Activated T-helper 1 cell treated with anti-CD3 and anti-CD28 coated beads, Interleukin-12 subunit alpha, Interleukin-12 subunit beta, Interleukin-2, Interleukin-4 antibody, amounts not matched to agents 30 ng/mL and 10 ng/mL and 1 ng/mL, durations not matched to agents 14 hours and 24 hours and 36 hours (primary cell): ENCODE measurements at places on chromosomes 7 and 10.

- DNase-seq, result no peak
Measured at GRCh38 chr10:112246-112645, 23.0 kb upstream of the ZMYND11 start.

DNA sequence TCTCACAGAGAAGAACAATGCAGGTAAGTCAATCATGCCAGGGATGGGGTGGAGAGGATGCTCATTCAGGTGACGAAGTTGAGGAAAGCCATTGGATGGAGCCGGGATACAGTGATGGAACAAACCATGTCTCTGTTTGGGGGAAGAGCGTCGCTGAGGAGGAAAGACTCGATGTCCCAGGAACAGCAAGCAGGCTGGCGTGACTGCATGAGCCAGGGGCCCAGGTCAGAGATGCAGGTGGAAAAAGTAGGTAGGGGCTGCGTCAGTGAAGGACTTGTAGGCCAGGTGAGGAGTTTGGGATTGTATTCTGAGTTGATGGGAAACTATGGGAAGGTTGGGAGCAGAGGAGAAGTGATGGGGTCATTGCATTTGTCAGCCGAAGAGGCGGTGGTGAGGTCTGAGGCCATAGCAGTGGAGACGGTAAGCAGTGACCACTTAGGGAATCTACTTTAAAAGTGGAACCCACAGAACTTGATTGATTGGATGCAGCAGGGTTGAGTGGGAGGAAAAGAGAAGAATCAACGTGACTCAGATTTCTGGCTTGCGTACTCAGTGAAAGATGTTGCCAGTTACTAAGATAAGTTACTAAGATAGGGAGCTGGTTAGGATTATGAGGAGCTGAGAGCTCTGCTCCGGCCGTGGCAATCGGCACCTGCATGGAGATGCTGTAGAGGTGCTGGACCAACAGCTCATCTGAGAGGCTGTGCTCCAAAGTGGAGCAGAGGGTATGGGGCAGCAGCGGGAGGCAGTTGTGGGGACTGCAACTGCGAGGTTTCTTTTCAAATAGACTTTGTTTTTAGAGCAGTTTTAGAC is 12.5 kb upstream of the IL2RA start:
- no peak for DNase-seq

DNA sequence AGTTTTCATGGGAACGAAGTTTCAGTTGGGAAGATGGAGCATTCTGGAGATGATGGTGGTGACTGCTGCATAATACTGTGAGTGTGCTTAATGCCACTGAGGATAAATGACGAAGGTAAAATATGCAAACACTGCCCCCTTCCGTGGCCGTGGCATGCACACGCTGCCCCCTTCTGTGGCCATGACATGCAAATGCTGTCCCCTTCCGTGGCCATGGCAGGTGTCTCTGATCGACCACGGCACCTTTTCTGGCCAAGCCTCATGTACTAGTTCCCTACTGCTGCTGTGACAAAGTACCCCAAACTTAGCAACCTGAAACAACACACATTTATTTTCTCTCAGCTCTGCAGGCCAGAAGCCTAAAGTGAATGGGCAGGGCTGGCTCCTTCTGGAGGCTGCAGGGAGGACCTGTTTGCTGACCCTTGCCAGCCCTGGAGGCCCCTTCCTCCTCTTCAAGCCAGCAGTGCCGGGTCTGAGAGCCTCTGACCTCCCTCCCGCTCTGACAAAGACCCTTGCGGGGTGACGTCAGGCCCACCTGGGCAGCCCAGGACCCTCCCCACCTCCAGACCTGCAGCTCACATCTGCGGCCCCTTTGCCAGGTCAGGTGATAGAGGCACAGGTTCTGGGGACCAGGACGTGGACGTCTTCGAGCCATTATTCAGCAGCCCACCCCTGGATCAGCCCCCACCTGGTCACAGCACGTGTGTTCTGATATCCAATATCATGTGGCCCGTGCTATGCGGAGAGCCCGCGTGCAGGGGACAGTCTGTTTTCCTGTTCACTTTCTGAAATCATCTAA is 82.0 kb downstream of the MICALL2 start:
- no peak for DNase-seq

- no peak for DNase-seq
Measured at GRCh38 chr7:147412782-147413556, 1177.6 kb upstream of the C7orf33 start.

DNA sequence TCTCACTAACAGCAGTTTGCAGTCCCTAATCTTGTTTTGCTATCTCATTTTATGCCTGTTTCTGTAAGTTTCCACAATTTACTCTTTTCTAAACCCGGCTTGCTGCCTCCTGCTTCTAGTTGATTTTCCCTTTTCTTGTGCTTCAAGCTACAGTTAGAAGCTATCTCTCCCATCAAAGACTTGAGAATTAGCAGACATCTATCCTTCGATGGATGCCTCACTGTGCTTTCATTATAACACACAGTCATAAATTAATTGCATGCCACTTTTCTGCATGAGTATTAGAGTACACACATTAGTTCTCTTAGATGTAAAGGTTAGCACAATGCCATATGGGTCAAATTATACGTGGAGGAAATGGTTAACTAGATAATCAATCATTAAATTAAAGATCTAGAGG is 48.7 kb downstream of the SEMA3A start:
- no peak for DNase-seq

DNA sequence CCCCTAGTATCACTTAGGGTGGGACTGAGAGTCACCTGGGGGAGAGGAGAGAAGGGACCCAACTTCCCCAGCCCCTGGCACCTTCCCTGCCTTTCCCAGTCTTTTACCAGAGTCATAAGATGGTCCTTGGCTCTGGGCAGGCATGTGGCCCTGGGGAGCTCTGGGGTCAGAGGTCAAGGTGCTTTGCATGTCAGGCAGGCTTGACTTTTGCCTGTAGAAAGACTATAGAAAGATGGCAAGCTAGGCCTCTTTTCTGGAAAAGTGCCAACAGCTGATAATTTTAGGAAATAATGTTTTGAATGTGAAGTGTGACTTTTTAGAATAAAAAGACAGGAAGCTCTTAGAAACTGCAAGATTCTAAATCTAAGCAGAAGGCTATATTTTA is 67.5 kb downstream of the MKI67 start:
- DNase-seq, result no peak

- no peak for DNase-seq
Measured at GRCh38 chr10:60048091-60048501, 141.7 kb upstream of the CCDC6 start.

DNA sequence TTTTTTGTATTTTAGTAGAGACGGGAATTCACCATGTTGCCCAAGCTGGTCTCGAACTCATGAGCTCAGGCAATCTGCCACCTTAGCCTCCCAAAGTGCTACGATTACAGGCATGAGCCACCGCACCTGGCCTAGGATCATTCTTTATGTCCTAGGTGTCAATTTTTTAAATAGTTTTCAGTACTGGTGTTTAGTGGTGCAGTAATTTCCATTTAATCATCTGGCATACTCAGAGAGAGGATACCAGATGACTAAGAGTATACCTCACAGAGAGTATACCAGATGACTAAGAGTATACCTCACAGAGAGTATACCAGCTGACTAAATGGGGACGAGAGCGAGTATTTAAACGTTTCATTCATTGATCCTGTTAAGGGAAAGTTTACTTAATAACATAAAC is 37.3 kb upstream of the TMEM248 start:
- DNase-seq, result no peak

GRCh38 chr10:29438271-29438670 is 149.4 kb downstream of the LYZL1 start:
- no peak for DNase-seq

GRCh38 chr10:14553448-14553847 is 221.2 kb downstream of the FAM107B start:
- DNase-seq, result no peak

DNA sequence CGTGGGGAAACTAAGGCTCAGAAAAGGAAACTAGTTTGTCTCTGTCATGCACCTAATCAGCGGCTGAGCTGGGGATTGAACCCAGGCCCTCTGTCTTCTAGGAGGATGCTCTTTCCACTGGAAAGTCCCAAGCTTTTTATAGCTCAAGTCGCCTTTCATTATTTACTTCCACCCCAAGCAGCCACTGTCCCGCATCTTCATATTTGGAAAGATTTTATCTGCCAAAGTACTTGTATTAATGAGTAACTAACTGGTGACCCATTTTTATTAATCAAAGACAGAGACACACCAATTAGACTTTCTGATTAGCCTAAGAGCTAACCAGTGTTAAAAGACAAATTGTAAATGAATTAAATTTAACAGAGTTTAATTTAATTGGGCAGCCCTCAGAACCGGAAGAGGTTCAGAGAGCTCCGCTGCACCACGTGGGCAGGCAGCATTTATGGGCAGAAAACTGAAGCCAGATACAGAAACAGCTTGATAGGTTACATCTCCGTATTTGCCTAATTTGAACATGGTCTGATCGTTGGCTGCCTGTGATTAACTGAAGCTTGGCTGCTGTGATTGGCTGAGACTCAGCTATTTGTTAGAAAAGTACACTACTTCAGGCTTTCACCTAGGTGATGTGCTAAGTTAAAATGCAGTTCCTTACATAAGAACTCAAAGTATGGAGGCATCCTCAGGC is 78.5 kb upstream of the PDCD4 start:
- no peak for DNase-seq

DNA sequence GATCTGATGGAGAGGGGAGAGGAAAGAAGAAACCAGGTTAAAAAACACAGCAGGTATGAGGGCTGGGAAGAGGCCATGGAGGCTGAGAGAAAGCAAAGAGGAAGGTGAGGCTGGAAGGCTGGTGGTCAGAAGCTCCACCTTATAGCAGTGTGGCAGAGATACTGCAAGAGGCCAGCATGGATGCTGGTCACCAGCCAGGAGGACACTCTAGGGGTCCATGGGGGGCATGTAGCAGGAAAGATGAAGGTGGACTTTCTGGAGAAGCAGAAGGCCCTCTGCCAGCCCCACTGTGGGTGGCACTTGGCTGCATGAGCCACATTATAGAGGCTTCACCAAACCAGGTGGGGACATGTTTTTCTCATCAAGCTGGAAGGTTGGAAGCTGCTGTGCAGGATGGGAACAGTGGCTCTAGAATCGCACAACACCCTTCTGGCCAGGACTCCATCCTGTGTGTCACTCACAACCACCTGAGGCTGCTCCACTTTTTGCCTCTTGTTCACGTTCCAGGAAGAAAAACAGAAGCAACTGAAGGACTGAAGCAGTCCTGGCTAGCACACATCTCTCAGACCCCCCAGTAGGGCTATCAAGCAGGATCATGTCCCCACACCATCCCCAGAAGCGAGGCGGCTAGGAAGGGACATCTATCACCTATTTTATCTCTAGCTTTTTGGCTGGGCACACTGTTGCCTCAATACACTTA is 587.5 kb upstream of the MGMT start:
- DNase-seq, result no peak

- DNase-seq, result no peak
Measured at GRCh38 chr7:98911916-98912315, 33.6 kb downstream of the TRRAP start.
